ENCODE measurements at places on chromosomes 16 and 17.

DNA sequence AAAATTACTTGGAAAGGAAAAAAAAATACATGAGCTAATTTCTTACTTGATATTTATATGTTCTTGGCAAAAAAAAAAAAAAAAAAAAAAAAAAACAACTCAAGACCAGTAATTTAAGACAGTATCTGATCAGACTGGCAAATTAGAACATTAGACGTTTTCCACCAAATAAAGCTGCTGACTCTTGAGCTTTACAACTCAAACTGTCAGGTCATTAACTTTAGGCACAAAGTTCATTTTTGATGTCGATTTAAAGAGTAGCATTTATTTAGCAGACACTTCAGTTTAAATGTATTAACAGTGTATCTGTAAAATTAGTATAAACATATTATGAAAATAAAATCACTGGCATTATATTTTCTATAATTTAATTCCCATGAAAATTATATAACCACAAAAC is 66.7 kb downstream of the NCOR1 start:
- no peak for DNase-seq

DNA sequence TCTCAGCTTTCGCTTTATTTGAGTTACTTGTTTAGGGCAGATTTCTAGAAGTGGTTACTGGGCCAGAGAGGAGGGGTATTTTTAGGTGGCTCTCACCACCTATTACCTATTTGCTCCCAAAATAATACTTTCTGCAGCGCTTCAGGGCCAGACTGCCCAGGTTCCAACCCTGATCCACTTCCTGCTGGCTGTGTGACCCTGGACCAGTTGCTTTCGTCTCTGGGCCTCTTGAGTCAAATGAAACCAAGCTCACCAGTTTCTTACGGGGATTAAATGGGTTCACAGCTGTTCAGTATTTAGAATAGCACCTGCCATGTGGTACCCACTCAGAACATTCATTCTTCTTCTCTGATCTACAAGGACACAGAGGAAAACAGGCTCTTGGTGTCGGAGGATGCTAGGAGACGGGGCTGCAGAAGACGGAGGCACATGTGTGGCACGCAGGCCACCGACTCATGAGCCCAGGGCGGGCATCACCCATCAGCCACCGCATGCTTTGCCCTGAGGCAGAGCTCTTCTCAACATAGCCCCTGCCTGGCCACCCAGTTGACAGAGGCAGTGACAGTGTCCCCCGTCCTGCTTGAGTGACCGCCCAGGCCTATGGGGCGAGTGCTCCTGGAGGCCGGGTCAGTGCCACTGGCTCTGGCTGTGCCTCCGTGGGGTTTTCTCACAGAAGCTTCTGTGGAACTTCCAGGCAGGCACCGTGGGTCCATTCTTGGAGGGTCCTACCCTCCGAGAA is 149.0 kb upstream of the PLCG2 start:
- DNase-seq, result no peak

GRCh38 chr17:7186241-7186640 is 7.1 kb upstream of the ASGR1 start:
- DNase-seq, result peak; percentile 33

DNA sequence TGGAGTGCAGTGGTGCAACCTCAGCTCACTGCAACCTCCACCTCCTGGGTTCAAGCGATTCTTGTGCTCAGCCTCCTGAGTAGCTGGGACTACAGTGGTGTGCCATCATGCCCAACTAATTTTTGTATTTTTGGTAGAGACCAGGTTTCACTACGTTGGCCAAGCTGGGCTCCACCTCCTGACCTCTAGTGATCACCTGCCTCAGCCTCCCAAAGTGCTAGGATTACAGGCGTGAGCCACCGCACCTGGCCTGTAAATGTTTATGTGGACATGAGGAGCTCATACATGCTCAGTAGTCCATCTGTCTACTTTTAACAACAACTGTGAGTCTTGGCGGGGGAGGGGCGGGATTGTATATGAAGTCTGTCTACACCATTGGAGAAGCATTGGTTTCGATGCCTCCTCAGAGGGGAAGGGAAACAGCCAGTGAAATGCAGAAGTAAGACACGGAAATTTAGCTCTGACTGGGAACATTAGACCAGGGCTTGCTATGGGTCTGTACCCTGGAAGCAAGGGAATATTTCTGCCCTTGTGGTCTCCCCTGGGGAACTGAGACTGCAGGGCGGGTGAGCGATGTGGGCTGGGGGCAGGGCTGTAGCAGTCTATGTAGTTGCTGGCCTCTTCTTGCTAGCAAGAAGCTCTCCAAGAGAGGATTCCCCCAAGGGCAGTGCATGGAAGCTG is 9.3 kb downstream of the NUBP1 start:
- DNase-seq, result no peak

DNA sequence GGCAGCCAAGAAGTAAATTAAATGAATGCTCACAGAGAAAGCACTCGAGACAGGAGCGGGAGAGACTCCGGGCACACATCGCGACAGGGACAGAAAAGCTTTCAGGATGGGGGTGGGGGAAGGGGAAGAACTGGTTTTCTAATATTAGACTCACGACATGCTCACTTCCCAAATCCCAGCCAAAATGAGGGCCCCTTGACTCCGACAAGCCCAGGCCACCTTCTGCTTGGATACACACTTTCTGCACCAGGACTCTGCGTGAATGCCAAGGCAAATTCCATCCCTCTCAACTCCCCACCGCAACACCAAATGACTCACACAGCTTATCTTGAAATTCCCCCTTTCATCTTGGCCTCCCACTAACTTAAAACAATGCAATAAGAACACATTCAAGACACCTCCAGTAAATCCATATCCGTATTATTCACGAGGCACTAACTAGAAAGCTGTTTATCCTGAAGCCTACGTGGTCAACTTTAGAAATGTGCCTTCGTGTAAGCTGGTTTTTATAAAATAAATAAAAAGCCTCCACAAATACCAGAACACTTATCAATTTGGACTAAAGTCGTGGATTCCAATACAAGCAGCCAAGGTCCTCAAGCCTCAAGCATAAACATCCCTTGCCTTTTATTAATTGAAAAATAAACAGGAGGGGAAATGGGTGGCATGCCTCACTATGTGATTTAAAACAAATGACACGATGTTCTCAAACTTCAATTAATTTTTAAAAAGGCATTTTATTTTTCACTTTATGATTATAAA is 46.1 kb downstream of the NXN start:
- no peak for DNase-seq

- DNase-seq, result no peak
Observed at GRCh38 chr16:67026570-67026969, 2.4 kb upstream of the CBFB start.

DNA sequence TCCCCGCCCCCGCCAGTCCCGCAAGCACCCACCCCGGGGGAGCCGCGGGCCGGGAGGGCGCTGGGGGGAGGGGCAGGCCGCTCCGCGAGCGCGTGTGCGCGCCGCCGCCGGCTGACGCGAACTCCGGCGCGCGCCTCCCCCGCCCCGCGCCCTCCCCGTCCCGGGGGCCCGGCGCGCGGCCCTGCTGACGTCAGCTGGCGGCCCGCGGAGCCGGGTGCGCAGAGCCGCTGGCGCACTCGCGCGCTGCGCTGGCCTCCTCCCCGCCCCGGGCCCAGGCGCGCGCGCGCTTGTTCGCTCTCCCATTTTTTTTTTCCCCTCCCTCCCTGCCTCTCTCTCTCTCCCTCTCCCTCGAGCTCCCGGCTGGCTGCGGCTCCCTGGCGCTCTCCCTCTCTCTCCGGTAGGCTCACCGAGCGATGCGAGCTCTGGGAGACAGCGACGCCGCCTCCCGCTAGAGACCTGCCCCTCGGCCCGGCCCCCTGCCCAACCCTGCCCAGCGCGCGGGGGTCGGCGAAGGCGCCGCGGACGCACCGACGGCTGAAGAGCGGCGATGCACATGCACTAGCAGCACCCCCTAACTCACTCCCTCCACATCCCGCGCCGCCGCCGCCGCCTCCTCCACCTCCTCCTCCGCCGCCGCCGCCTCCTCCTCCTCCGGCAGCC is at the start of gene GNAO1:
GNAO1 (plus strand) TSS at position 334 of the 660 bp plus-strand sequence. CDS start 747 bp downstream, outside the sequence.
- peak; percentile 79 for DNase-seq

- DNase-seq, result no peak
Observed at GRCh38 chr17:14144508-14144907, 75.2 kb downstream of the COX10 start.

GRCh38 chr16:4529085-4530060 is 9.2 kb downstream of the CDIP1 start:
- no peak for DNase-seq

DNA sequence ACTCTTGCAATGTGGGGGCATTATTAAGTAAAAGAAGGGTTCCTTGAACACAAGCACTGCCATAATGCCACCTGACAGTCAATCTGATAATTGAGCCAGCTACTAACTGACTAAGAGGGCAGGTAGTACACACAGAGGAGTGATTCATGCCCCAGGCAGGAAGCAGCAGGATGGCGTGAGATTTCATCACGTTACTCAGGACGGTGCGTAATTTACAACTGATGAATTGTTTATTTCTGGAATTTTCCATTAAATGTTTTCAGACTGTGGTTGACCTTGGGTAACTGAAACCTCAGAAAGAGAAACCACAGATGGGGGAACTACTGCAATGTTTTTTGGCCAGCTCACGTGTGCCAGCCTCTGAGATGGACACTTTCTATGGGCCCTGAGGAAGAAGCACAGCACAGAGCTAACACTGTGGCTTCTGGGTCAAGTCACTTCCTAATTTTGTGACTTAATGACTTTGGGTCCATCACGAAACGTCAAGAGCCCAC is 46.7 kb downstream of the C17orf67 start:
- no peak for DNase-seq

- DNase-seq, result no peak
Observed at GRCh38 chr16:73069581-73070262, 21.8 kb upstream of the ZFHX3 start.

Data from erythroblast (primary cell).